ENCODE measurements at places on chromosomes 1 and 21.

- no peak for DNase-seq
Observed at GRCh38 chr1:198764748-198765147, 125.9 kb downstream of the PTPRC start.

DNA sequence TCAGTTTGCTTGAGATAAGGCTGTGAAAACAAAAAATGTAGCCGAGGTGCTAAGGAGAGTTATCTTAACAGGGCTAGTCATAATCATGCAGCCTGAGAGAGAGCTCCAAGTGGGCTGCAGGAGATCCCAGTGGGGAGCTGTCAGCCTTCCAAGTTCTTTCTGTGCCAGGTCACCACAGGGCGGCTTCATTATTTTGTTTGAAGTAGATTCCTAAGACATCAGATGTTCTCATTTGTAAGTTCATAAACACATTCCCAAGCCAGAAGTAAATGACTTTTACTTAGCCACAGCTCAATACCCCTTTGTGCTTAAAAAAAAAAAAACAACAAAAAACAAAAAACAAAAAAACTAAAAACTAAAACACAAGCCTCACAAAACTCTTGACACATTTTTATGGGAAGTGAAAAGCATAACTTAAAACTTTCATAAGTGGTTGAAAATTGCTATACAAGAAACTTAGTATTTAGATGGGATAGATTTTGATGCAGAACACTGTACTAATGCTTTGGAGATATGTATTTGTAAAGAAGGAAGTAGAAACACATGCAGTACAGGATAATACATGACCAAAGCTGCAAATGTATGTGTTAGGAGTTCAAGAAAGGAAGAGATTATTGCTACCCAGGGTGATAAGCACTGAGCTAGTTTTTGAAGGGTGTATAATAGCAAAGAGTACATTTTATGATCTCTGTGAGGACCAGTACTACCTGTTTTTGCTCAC is 8.6 kb downstream of the CDC14A start:
- DNase-seq, result no peak

DNA sequence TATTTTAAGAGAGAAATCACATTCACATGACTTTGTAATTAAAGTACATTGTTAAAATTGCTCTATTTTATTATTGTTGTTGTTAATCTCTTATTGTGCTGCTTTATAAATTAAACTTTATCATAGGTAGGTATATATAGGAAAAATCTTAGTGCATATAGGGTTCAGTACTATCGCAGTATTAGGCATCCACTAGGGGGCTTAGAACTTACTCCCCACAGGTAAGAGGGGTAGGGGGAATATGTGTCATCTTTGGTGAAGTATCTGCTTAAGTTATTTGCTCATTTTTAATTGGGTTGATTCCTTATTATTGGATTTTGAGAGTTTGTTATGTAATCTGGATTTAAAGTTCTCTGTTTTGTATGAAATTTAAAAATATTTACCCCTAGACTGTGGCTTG is 385.2 kb downstream of the DUSP10 start:
- no peak for DNase-seq

- no peak for DNase-seq
Observed at GRCh38 chr1:166272851-166273250, 106.0 kb upstream of the FAM78B start.

DNA sequence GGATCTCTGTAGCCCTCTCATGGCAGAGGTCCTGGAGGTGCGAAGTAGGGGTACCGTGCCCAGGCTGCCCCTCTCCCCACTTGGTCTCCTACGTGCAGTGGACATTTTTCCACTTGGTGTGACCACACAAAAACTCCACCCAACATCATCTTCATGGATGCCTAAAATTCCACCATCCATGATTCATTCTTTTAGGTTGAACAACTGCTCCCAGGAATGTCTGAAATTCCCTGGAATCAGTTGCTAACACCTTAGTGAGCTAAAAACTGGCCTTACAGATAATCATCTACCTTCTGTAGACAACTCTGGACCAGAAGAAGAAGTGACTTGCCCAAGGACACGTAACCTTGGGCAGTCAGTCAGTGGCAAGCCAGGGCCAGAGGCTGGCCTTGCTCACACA is 32.1 kb upstream of the CLIC4 start:
- DNase-seq, result no peak

Measured in stimulated activated CD8-positive, alpha-beta memory T cell treated with anti-CD3 and anti-CD28 coated beads, Interleukin-15, amount 100 ng/mL, for 48 hours (primary cell).